ENCODE measurements at places on chromosomes 5 and 9. TPM values are rescaled to one million over a fixed set of nuclear protein-coding genes. Genes with fewer than 3 reads are reported as not detected.

The TPD52L3 gene
- not detected for total RNA-seq

The MLANA gene
- total RNA-seq: not detected

The PTGDS gene
- 89.9 TPM for total RNA-seq

The ZBED3 gene
- 1.0 TPM for total RNA-seq

The COL5A1 gene
- total RNA-seq: 63.7 TPM

The IL33 gene
- total RNA-seq: 1.3 TPM

The SOHLH1 gene
- total RNA-seq: not detected

The OSMR gene
- total RNA-seq: 102 TPM

The FBN2 gene
- total RNA-seq: 80.1 TPM

The ZNF454 gene
- 3.1 TPM for total RNA-seq

The NKD2 gene
- total RNA-seq: under 0.01 TPM

The CD14 gene
- total RNA-seq: 4.1 TPM

The SPAAR gene
- 0.17 TPM for total RNA-seq

The UGT3A2 gene
- total RNA-seq: not detected
